NCI-H774 (cell line): ENCODE measurements at places on chromosomes 1 and 21.

DNA sequence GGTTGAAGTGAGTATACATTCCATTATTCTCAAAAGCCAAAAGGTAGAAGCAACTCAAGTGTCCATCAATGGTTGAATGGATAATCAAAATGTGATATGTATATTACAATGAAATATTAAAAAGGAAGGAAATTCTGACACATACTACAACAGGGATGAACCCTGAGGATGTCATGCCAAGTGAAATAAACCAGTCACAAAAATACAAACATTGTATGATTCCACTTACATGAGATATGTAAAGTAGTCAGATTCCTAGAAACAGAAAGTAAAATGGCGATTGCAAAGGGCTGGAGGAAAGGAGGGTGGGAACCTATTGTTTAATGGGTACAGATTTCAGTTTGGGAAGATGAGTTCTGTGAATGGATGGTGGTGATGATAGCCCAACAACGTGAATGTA lies 5.8 kb downstream of the SLC44A3 start:
- DNase-seq, result no peak

- peak; percentile 50 for DNase-seq
Measured at GRCh38 chr1:61081686-61082310, 563 bp upstream of the NFIA start.

GRCh38 chr1:147273409-147274336 lies 31.2 kb downstream of the CHD1L start:
- peak; percentile 38 for DNase-seq

DNA sequence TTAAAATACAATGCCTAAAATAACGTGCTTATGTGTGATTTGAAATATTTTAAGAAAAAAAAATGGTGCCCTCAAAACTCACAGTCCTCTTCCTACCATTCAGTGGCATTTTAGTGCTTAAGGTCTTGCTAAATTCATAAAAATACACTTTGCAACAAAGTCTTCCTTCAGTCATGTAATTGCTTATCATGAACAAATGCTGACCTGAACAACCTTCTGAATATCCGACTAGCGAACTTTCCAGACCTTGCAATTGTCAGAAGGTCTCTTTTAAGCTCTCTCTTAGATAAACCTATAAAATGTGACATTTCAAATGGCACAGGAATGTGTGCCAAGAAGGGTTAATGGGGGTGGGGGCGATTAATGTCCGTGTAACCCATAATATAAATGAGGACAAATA lies 858 bp downstream of the BRINP3 start:
- no peak for DNase-seq

DNA sequence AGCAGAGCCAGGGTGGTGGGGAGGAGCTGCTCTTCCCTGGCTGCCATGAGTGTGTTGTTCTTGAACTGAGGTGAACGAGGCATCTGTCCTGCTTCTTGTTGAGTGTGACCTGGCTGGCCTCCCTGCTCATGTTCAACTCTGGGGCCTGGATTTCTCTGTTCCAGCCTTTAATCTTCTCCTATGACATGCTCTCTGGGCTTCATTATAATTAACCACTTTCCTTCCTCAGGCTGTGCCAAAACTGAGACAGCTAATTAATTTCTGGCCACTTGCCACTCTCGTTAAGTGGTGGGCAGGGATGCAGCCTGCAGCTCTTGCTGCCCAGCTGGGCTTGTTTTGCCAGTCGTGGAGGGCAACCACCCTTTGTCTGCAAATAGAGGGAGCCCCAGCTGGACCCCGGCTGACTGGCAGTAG lies 23.3 kb downstream of the OPRD1 start:
- peak; percentile 66 for DNase-seq

GRCh38 chr1:68230901-68231626 lies 1.3 kb downstream of the WLS start:
- DNase-seq, result no peak

GRCh38 chr1:118081387-118081786 lies 103.6 kb downstream of the SPAG17 start:
- DNase-seq, result no peak

- no peak for DNase-seq
Measured at GRCh38 chr1:95407131-95407885, 173.3 kb downstream of the RWDD3 start.

DNA sequence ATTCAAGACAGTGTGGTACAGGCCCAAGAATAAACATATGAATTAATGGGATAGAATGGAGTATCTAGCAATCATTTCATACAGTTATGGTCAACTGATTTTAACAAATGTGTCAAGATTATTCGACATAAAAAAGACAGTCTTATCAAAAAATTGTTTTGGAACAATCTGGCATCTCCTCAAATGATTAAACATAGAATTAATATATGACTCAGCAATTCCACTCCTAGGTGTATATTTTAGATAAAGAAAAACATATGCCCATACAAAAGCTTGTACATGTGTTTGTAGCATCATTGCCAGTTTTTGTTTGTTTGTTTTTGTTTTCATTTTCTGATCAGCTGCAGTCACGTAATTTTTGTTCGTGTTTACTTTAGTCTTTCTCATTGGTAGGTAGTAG lies 1188.3 kb downstream of the BRINP3 start:
- DNase-seq, result no peak

GRCh38 chr1:11598461-11598860 lies 55.8 kb downstream of the FBXO2 start:
- DNase-seq, result no peak

GRCh38 chr1:15214527-15214926 lies 32.5 kb upstream of the FHAD1 start:
- no peak for DNase-seq

GRCh38 chr1:214074477-214074876 lies 86.7 kb downstream of the PROX1 start:
- DNase-seq, result no peak

- DNase-seq, result no peak
Measured at GRCh38 chr1:159778266-159778665, 2.5 kb upstream of the DUSP23 start.

DNA sequence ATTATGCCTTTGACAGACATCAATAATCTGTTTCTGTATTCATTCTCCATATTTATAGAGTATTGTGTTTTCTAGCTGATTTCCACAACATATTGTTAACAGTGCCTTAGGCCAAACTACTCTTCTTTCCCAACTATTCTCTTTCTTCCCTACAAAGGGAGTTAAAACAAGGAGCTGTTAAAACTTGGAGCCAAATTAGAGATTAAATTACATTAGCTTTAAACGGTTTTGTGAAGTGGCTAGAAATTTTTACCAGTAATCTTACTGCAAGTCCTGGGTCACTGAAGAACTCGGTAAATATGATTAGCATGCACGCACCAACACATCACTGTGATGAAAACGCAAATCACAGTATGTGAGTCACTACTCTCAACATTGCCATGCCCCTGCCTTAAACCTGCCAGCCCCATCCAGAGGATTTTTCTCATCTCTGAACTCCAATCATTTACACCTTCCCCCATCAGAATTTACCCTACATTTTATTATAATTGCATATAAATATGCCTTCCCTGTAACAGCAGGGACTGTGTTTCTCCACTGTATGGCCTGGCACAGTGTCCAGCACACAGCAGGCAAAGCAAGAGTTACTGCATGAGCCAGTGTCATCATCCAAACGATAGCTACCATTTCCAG lies 1.5 kb upstream of the PRDX6 start:
- DNase-seq, result no peak

GRCh38 chr1:217563179-217563578 lies 67.7 kb downstream of the GPATCH2 start:
- DNase-seq, result no peak

DNA sequence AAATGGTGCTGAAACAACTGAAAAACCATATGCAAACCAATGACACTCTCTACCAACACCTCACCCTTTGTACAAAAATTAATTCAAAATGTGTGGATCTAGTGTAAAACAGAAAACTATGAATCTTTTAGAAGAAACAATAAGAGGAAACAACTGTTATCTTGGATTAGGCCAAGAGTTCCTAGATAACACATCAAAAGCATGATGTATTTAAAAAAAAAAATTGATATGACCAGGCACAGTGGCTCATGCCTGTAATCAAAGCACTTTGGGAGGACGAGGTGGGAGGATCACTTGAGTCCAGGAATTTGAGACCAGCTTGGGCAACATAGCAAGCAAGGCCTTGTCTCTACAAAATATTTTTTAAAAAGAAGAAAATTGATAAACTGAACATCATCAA lies 79.0 kb downstream of the EIF4G3 start:
- no peak for DNase-seq

DNA sequence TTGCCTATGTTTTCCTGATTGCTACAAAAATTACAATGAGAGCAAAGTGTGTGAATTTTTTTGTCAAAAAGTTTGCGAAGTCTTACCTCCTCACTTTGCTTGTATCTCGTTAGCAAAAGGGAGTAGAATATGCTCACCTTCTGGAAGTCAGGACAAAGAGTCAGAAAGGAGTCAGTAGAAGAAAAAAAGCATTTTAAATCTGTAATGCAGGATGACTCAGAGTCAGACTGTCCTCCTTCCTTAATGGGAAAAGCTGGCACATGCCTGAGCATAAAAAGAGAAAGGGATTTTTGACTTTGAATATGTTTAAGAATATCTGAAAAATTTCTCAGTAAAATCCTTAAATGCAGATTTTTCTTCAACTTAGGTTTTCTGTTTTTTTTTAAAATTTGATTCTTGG lies 14.2 kb upstream of the VN1R5 start:
- no peak for DNase-seq

- DNase-seq, result no peak
Measured at GRCh38 chr1:167428395-167428794, 89.9 kb downstream of the CD247 start.

- DNase-seq, result peak; percentile 23
Measured at GRCh38 chr1:55640708-55641473, 425.7 kb upstream of the USP24 start.

DNA sequence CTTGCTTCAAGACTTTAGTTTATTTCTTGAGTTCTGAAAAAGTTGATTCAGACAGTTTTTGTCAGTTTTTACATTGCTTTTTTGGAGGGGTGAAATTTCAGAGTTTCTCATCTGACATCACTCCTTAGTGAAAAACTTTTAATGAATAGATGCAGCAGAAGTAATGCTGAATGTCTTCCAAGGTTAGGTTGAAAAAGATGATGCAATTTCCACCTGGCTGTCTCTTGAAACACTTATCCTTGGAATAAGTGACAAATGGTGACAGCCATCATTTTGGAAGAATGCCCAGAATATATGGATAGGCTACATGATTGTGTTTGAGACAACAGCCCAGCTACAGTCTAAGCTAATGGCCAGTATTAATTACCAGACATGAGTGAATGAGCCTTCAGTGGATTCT lies 140.8 kb downstream of the ZNF644 start:
- DNase-seq, result no peak

GRCh38 chr1:18653916-18654315 lies 23.3 kb downstream of the PAX7 start:
- no peak for DNase-seq

DNA sequence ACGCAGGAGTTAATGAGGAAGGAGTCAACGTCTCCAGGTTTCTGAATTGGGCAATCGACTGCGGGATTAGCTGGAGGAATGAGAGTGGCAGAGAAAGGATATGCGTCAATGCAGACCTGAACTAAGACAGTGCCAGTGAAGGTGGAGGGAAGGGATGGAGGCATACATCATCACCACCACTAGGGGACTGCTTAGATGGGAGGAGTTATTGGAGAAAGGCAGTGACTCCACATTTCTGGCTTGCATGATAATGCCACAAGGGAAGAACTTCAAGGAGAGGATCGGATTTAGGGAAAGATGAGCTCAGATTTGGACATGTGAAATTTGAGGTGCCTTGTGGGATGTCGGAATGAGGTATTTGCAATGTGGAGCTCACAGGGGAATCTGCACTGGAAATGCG lies 17.5 kb downstream of the VASH2 start:
- DNase-seq, result no peak

DNA sequence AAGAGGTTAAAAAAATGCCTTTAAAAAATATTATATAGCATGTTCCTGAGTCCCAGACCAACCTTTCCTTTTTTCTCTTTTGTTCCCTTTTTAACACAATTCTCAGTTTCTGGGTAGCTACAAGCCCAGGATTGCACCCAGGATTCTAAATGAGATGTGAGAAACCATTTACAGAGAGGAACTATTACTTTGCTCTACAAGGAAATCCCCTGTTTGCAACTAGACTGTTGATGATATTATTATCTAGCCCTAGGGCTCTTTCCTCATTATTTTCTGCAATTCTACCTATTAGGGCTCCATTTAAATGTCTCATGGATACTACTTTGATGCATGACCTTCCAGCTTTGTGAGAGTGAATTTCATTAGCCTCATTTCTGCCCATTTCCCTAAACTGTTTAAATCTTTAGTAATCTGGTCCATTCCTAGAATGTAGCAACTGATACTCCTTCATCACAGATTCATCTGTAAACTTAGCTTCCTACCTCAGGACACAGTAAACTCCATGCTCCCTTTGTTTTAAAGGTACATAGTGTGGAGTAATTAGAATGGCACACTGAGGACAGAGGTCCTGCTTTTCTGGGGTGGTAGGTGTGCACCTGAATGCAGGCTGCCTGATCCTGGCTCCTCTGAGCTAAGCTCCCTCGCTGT lies 7.1 kb upstream of the KIF14 start:
- no peak for DNase-seq

DNA sequence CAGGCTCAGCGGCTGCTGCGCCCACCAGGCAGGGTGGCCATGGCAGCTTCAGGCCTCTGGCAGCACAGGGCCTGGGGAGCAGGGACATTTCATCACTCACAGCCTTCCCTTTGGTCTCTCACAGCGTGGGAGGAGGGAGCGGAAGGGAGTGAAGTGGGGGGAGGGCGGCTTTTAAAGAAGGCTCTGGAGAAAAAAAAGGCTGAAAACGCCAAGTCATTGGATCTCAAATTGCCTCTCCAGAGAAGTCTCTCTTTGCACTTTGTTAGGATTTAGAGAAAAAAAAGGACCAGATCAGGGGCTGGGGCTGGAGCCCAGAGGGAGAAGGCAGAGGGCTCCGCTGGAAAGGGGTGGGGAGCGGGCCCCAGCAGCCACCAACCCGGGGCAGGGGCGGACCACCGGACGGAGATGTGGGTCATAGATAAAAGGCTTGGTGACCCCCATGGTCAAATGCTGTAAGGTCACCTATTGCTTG lies 209.9 kb downstream of the GRIK3 start:
- DNase-seq, result no peak

DNA sequence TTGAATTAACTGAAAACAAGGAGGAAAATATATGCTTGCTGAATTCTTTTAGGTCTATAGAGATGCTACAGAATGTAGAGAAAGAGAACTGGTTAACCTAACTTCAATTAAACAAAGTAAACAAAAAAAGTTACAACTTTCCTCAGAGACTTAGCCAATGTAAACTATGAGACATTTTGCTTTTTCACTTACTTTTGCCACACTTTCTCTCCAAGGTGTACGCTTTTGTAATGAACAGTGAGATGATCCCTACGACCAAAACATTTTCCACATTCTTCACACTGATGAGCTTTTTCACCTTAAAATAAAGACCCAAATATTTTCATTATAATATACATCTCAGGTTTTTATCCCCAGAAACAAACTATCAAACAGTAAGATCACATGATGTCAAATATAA lies 28.3 kb upstream of the ASPM start:
- DNase-seq, result no peak
